Retinal pigment epithelial cell (primary cell): ENCODE measurements at places on chromosomes 5 and 9.

DNA sequence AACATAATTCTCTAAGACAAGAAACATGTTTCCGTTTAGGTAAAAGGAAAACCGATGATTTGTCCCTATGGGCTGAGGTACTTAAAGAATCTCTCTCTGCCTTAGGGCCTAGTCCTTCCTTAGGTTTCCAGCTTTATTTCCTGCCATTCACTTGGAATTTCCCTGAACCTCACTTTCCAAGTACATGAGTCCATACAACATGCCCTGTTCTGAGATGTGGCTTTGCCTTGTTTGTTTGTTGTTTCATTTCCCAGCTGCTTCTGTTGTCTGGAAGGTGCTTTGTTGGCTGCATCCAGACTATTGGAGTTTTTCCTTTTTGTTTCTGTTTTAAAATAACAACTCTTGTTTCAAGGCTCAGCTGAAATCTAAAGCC lies 95.2 kb downstream of the ALDH1A1 start:
- no peak for DNase-seq

GRCh38 chr9:28212979-28213378 lies 639.7 kb upstream of the C9orf72 start:
- peak; percentile 81 for DNase-seq

GRCh38 chr5:39712316-39713249 lies 287.8 kb upstream of the DAB2 start:
- no peak for DNase-seq

DNA sequence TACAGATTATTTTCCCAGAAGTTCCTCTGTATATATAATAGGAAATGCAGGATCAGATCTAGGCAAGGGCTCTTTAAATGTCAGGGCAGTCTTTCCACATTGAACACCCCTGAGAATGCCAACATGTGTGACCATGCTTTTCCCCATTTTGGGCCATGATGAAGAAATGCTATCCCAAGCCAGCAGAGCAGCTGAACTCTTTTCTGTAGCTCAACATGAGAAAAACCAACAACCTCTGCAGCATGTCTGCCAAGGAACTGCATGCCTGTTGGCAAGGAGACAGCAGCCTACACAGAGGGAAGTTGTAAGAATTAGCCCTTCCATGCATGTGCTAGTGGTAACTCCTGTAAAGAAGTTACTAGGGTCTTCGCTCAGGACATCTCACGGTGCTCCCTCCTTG lies 9.5 kb upstream of the IFNK start:
- no peak for DNase-seq

DNA sequence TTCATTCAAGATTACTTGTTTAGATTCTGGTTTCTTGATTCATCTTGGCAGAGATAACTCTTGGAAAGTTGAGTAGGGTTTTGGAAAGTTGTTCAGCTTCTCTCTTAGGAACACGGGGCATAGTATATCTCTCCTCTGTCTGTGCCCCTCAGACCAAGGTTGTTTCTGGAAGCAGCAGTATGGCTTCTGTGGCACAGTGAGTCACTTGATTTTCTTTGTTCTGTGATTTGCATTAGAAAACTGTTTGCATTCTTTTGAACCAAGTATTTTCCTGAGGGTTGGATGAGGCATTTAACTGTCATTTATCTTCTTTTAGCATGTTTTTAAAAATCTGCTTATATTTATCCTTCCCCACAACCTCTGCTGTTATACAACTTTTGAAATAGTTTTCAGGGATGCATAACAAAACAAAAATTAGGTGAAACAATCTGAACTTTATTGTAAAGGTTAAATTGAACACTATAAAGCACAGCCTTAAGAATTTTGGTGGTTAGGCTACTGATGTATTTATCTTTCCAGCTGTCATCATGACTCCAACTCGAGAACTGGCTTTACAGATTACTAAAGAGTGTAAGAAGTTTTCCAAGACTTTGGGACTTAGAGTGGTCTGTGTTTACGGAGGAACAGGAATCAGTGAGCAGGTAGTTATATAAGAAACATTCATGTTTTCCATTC lies 26.5 kb downstream of the DDX46 start:
- DNase-seq, result no peak

GRCh38 chr9:4196376-4196775 lies 103.5 kb downstream of the GLIS3 start:
- no peak for DNase-seq

- DNase-seq, result peak; percentile 56
Observed at GRCh38 chr5:92337772-92338234, 954.7 kb upstream of the ARRDC3 start.
